Stimulated activated CD4-positive, alpha-beta T cell treated with anti-CD3 and anti-CD28 coated beads, Interleukin-12 subunit alpha, Interleukin-12 subunit beta, amount 100 ng/mL, for 48 hours (primary cell): ENCODE measurements at places on chromosomes 12 and 14.

DNA sequence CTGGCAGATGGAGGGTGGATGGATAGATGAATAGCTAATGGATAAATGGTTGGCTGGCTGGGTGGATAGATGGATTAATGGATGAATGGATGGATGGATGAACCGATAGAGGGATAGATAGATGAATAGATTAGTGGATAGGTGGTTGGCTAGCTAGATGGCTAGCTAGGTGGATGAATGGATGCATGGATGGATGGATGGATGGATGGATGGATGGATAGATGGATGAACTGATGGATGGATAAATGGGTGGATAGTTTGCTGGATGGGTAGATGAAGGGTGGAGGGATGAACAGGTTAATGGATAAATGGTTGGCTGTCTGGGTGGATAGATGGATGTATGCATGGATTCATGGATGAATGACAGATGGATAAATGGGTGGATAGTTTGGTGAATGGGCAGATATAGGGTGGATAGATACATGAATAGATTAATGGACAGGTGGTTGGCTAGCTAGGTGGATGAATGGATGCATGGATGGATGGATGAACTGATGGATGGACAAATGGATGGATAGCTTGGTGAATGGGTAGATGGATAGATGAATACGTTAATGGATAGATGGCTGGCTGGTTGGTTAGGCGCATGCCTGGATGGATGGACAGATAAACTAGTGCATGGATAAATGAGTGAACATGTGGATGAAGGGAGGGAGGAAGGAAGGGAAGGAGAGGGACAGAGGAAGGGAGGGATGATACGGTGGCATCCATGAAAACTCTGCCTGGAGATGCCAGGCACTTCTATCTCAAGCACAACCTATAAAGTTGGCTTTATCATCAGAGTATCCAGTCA lies 8.1 kb downstream of the SERPINA9 start:
- DNase-seq: no peak

DNA sequence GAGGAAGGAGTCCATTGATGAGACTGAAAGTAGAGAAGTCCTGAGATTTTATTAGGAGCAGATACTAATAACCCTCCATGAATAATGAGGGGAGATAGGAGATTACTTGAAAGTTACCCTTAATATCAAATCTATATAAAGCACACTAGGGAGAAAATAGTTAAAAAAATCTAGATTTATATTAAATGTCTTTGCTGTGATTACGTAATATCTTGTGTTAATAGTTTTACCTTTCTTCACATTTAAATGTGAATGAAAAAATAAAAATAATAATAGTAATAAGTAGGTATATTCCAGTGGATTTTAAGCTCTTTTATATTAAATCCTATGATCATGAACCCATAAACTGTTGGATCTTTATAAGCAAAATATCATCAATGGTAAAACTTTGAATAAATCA lies 267.3 kb upstream of the SYT10 start:
- DNase-seq: no peak

GRCh38 chr14:24167469-24168114 lies 4.3 kb upstream of the REC8 start:
- DNase-seq: no peak

DNA sequence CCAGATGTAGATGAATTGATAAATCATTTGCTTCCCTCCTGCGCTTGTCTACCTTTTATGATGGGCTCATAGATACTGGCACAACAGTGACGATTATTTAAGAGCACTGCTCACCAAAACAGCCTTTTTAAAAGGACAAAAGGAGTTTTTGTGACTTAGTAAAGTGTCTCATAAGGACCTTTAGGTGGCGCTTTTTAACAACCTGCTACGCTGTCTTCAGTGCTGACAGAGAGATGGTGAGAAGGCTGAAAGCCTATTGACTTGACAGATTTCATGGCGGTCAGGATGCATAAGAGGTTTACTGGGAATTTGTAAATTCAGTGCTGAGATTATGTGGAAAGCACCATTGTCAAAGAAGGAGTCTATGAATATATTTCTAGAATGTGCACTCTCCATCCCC lies 87.6 kb downstream of the SLC15A5 start:
- no peak for DNase-seq

DNA sequence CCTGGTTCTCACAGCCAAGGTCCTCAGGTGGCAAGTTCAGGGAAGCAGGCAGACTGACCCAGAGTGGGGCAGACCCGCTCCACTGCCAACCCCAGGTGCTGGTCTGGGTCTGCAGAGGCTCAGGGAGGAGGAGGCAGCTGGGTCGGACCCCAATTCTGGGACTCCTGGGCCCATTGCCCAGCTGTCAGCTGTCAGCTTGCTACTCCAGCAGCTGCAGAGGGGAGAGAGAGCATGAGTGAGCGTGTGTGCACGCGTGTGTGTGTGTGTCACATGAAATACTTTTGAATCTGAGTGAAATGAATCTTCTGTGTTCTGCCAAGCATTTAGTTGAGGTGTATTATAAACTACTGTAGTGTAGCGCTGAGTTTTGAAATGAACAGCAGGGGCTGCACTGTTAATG lies 30.8 kb downstream of the XRCC3 start:
- DNase-seq: no peak
